ENCODE measurements at places on chromosomes 4 and X. TPM values are rescaled to one million over a fixed set of nuclear protein-coding genes. Genes with fewer than 3 reads are reported as not detected.
A peak's percentile ranks its signal among the peaks of the same experiment; 100 is the strongest.

- peak; percentile 68 for DNase-seq
Observed at GRCh38 chrX:78331708-78332107, 4.3 kb upstream of the CYSLTR1 start.

GRCh38 chr4:157221895-157222770 is 1.6 kb downstream of the GRIA2 start:
- DNase-seq = no peak

- DNase-seq = no peak
Observed at GRCh38 chr4:181982437-181982836, 260.8 kb upstream of the TENM3 start.

The CYBB gene
- not detected for total RNA-seq

The CLDN22 gene
- total RNA-seq = not detected

The SYNPO2 gene
- 0.14 TPM for total RNA-seq

Data from activated CD4-positive, alpha-beta T cell treated with anti-CD3 and anti-CD28 coated beads, Interleukin-2, amount 10 ng/mL, durations not matched to agents 24 days and 14 days (primary cell).